ENCODE measurements at places on chromosomes 1 and 21.

DNA sequence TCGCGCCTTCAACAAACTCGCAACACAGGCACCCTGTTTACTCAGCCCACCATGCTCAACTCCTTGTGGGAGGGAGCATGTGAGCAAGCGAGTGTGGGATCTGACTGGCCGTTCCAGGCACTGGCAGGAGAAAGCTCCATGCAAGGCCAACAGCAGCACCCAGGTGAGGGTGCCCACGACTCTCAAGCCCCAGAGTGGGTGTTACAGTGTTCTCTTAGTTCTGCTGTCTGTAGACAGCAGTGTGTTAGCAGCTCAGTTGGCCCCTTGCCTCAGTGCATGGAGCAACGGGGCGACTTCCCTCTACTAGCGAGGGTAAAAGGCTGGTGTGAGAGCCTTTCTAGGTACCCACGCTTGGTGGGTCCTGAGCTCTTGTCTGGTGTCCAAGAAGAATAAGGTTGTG lies 114.6 kb downstream of the PIGK start:
- DNase-seq = no peak

DNA sequence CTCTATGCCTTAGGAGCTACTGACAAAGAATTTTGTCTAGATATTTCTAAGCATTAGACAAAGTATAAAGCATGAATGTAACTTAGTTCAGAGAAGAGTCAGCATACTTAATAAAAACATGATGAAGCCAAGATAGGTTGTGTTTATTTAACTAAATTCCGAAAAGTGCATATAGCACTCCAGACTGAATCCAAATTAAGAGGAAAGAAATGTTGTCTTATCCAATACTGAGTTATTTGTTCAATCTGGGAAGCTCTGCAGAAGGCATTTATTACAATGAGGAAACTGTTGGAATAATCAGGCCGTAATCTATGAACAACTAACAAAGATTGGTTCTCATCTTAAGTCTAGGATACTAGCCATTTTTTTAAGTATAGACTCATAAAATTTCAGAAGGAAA lies 100.2 kb downstream of the TNFSF18 start:
- DNase-seq = no peak

DNA sequence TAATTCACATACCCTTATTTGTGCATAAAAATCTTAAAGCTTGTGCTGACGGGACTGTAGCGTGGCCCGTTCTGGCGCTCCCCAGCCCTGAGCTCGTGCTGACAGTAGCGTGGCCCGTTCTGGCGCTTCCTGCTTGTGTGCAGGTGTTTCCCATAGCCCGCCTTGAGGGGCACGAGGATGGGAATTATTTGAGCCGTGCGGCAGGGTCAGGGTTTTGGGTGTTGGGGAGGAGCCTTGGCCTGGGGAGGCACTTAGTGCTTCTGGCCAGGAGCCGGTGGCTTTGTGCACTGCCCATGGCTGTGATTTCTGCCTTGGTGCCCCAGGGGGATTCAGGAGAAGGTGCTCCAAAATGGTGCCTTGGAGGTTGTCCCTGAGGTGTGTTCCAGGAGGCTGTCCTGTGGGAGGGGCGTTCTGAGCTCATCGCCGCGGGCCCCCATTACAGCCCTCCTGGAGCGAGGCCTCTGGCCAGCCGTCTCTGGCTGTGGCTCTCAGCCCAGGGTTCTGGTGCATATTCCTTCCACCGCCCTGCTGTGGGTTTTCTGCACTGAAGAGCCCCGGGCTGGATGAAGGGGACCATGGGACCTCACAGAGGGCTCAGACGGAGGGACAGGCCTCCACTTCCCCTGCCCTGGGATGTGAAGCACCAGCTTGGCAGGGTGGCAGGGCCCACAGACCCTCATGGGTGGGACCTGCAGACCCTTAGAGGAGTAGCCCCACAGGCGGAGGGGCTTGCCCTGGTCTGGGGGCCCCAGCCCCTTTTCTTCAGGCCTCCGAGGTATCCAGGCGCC lies 6.6 kb downstream of the SLX9 start:
- DNase-seq = no peak

- no peak for DNase-seq
Measured at GRCh38 chr1:46749921-46750404, 31.0 kb upstream of the EFCAB14 start.

DNA sequence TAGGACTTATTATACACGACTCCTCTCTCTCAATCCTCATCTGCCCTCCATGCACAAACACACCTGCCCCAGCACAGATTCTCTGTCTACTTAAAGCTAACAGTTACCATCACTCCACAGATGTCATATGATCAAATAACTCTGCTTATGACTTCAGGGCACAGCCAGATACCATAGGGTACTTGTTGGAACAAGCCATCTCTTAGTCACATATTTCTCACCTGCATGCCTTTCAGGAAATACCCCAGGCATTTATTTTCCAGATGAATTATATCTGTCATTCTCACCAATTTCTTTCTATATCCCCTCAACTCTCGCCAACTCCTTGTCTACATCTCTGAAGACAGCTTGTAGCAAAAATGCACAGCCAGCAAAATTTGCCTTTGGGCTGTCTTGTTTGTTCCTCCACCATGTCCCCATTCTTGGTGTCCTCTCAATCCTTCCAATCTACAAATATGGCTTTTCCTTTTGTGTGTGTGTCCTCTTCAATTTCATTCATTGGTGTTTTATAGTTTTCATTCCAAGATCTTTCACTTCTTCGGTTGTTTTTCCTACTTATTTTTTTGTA lies 353.9 kb upstream of the CAMK1G start:
- DNase-seq = no peak

DNA sequence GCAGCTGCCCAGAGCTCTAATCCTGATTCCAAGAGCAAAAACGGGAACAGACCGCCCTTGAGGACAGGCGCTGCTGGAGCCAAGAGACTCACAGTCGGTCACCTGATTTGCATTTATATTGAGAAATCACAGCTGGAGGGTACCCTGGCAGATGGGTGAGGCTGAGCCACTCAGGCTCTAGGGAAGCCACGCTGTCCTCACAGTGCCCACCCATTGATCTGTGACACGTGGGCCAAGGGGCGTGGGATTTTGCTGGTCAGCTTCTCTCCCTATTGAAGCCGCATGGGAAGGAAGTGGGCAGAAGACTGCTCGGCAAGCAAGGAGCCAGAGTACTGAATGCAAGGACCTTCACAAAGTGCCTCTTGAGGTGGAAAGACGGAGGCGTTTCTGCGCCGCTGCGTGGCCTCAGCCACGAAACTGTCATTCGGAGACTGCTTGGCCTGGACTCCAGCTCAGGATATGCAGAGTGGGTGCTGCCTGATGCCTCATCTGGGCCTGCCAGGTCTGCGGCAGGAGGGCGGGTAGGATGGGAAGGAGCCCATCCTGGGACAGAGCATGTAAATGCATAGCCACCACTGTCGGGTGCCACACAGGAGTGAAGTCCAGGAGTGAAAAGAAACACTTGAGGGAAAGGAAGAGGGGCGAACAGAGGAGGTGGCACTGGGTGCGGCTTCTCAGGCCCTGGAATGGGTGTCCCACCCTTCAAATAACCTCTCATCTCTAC lies 139.8 kb downstream of the PGBD5 start:
- DNase-seq = no peak

DNA sequence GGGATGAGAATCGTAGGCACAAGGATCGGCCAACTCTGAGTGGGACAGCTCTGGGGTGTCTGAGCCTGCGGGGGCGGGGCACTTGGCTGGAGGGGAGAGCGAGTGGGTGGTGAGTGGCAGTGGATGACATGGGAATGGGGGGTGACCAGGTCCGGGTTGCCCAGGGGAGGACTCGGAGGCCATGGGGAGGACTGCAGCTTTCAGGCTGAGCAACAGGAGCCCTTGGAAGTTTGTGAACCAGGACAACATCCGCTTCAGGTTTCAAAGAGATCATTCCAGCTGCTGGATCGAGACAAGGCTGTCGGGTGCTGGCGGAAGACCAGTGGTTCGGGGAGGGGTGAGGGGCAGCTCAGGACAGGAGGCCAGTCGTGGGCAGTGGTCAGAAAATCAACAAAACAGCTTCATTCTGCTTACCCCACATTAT lies 124.4 kb upstream of the IRF2BP2 start:
- DNase-seq = no peak

GRCh38 chr1:108050158-108050557 lies 85.2 kb upstream of the VAV3 start:
- DNase-seq = no peak

- no peak for DNase-seq
Measured at GRCh38 chr1:230176326-230176725, 109.3 kb downstream of the GALNT2 start.

GRCh38 chr1:5917591-5918274 lies 74.5 kb downstream of the NPHP4 start:
- DNase-seq = no peak

- no peak for DNase-seq
Measured at GRCh38 chr1:233252441-233252840, 43.1 kb downstream of the PCNX2 start.

DNA sequence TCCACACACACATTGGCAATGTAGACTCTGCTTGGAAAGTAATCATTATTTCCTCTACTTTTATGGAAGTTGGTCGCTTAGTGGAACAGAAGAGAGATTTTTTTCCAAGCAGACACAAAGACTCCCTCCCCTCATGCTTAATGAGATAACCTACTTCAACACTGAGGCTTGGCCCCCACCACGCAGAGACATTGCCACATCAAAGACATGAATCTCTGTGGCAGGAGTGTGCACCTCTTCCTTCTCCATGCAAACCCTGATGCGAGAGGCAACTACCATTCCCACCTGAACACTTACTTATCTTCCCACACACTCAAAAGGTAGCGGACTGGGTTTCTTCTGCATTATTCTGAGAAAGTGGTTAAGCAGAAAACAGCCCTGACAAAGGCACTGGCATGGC lies 37.3 kb upstream of the LPAR3 start:
- no peak for DNase-seq

DNA sequence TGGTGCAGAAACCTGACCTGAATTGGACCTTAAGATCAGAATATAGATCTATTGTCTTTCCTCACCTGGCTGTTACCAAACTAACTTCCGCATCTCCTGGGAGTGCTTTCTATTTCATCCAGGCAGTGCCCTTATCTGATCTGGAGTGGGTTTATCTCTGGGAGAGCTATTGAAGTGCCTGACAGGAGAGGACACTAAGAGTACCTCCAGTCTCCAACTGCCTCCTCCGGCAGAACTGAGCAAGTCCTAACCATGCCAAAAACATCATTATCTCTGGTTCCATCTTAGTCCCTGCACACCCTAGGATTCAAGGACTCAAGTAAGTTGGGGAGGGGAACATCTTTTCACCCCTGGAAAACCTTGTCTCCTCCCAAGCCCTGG lies 12.4 kb upstream of the KCNJ15 start:
- no peak for DNase-seq

DNA sequence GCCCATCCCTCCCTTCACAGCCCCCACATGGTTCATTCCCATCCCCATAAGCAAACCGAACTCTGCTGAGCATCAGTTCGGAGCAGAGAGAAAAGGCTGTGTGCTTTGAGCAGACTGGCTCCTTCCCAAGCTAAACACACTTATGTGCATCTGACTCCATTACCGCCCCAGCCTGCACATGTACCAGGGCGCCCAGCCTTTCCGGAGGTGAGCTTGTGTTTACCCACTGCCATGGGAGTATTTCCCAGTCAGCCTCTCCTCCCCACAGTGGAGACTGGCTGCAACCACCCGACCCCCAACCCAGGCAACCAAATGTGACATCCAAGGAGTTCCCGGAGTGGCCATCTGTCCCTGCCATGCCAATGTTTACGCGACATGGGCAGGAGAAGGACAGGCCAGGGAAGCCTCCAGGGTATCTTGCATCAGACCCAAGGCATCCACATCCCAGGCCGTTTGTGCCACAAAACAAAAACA lies 9.4 kb downstream of the TIAM1 start:
- DNase-seq = no peak

GRCh38 chr1:43563876-43564539 lies 33.3 kb downstream of the PTPRF start:
- no peak for DNase-seq

DNA sequence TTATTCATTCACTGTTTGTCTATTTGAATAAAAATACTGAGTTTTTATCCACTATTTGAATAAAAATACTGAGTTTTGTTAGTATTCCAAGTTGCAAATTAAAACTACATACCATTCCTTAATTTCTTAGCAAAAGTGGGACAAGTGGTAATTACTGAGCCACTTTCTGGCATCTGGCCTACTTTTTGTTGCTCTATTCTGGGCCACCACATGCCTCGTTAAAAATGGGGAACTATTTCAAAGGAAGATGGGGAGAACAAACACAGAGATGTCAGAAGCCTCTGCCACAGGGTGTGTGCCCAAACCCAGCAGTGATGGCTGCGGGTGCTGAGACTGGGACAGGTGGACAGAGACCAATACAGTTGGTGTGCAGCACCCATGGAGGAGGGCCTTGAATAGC lies 14.6 kb downstream of the PIGP start:
- DNase-seq = no peak

GRCh38 chr1:159960721-159961381 lies 6.8 kb upstream of the SLAMF9 start:
- no peak for DNase-seq

DNA sequence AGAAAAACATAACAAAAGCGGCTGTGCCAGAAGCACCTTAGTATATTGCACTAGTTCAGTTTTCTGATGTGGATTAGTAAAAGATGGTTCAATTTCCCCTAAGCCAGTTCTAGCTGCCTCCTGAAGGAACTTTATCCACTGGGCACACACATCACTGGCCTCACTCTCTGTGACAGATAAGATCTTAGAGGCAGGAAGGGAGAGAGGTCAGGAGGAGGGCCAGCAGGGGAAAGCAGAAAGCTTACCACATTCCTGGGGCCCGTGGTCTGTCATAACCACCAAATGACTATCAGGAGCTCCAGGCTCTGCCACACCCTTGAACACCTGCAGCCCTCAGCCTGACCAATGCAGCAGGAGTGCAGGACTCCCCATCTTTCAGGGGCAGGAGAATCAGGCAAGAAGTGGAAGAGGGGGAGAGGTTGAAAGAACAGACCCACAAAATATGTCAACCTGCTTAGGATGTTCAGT lies 37.8 kb downstream of the LRRC71 start:
- no peak for DNase-seq

- DNase-seq = no peak
Measured at GRCh38 chr1:173122344-173122935, 71.7 kb upstream of the TNFSF18 start.

DNA sequence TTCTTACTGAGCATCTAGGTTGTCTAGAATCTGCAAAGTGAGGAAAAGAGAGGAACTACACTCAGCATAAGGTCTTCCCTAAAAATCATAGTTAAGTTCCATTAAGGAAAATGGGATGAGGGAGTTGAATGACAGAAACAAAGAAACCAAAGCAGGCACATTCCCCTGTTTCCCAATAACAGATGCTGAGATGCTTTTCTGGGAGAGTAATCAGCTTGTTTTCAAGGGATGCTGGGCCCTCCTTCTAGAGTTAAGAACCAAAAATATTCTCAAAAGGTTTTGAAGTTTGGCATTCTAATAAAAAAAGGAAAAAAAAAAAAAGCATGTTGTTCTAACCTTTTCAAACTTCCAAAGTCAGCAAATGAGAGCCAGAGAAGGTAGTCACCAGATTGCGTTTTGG lies 105.2 kb upstream of the ZNF648 start:
- no peak for DNase-seq

Measured in CD4-positive, alpha-beta memory T cell (primary cell).